ENCODE measurements at places on chromosomes 7 and 10.
A peak's percentile ranks its signal among the peaks of the same experiment; 100 is the strongest.

DNA sequence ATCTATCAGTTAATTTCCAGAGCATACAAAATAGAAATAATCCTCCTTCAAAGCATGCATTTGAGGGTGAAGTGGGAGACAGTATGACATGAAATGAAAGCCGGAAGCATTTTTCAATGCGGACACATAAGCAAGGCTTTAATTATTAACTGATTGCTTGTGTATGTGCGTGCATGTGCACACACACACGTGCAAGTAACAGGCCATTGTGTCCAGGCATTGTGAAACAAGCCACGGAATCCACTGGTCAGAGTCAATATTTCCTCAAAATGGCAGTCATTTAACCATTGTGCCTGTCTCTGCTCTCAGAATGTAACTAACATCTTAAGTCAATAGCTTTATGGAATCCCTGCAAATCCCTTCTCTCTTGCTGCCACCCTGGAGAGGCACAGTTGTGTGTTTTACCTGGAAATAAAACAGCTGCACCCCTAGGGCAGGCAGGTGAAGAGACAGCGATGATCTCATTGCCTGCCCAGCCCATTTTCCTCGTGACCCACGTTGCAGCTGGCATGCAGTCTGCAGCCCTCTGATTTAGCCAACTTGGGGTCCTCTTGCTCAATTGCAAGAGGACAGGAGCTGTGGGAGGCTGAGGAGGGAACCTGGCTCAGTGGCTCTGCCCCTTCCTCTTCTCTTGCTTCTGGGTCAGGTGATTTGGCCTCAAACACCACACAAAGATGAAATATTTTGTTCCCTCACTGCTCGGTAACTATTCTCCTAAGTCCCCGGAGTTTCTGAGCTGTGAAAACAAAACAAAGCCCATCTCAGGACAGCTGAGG, 500.9 kb upstream of the ZMIZ1 start:
- H3K27ac ChIP-seq: no peak overlapping the region
- H3K36me3 ChIP-seq: no peaks in the 10 kb centered on the region
- H3K4me1 ChIP-seq: peaks cover 2% of the 10 kb centered on the region
- H3K4me3 ChIP-seq: no peak overlapping the region
- peaks cover 5% of the 10 kb centered on the region for H3K27me3 ChIP-seq

- no peaks in the 10 kb centered on the region for H3K4me1 ChIP-seq
- no peak for DNase-seq
- no peak overlapping the region for H3K4me3 ChIP-seq
These were observed 291.2 kb downstream of the POM121L12 start for GRCh38 chr7:53326634-53327033.

DNA sequence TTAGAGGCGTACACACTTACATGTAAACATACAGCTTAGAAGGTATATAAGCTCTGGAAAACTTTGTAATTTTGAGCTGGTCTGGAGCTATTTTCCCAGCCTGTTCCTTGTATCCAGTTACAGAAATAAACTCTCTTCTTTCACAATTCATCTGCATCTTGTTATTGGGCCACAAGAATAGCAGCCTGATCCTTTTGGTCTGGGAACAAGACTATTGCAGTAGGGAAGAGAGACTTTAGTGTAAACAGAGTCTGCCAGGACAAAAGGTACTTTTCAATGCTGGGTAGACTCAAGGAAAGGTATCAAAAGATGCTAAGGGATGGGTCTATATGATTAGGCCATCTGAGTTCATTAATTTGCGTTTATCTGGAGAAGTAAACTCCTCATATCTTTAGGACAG, 728.3 kb downstream of the TYW1 start:
- DNase-seq: no peak
- H3K4me1 ChIP-seq: no peaks in the 10 kb centered on the region
- H3K27me3 ChIP-seq: no peaks in the 10 kb centered on the region
- H3K27ac ChIP-seq: no peak overlapping the region
- H3K4me3 ChIP-seq: no peak overlapping the region

DNA sequence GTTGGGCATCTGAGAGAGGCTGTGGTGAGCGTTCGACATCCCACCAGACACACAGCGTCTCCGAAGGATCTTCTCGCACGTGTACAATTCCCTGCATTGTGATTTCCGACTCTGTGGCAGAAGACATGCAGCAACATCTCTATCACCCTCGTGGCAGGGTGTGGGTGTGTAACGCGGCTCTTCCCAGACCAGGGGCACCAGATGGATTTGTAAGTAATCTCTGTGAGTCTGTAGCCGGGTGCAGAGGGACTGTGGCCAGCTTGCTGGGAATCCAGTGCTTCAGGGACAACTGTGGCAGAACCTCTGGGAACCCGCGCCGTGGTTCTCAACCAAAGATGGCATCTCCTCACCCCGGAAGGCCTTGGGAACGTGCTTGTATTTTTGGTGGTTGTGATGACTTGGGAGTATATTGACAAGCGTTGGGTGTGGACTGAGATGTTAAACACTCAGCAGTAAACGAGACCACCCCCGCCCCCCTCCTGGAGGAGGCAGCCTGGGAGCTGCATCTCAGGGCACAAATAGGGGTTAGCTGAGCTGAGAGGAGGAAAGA, 21.2 kb downstream of the FOXL3 start:
- peaks cover 24% of the 10 kb centered on the region for H3K27me3 ChIP-seq
- H3K4me1 ChIP-seq: no peaks in the 10 kb centered on the region

GRCh38 chr7:12490107-12490688, 80.3 kb upstream of the SCIN start:
- peaks cover 14% of the 10 kb centered on the region for H3K27me3 ChIP-seq
- no peak overlapping the region for H3K4me3 ChIP-seq
- no peaks in the 10 kb centered on the region for H3K36me3 ChIP-seq
- H3K27ac ChIP-seq: no peak overlapping the region

GRCh38 chr10:89351780-89352597, 24.2 kb downstream of the IFIT3 start:
- H3K36me3 ChIP-seq: no peaks in the 10 kb centered on the region
- DNase-seq: no peak
- no peak overlapping the region for H3K4me3 ChIP-seq
- H3K27ac ChIP-seq: no peak overlapping the region

DNA sequence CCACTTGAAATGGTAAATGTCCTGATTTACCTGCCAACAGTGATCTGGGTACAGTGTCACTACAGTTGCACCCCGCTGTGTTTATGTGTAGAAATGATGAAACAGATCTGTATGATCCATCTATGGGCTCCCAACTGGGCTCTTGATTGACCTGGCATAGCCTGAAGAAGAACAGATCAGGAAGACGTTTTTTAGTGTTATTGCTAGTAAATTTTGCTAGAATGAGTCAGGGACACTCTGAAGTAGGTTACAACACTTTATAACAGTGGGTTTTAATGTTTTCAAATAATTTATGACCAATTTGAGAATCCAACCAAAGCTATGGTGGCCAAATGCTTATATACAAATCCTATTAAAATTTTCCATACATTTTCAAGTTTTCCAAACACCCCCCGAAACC, 110.3 kb downstream of the DKK1 start:
- H3K4me3 ChIP-seq: no peak overlapping the region
- DNase-seq: no peak
- no peaks in the 10 kb centered on the region for H3K4me1 ChIP-seq
- no peak overlapping the region for H3K27ac ChIP-seq

- peaks cover 3% of the 10 kb centered on the region for H3K36me3 ChIP-seq
- H3K4me1 ChIP-seq: peaks cover 27% of the 10 kb centered on the region
- no peak overlapping the region for H3K27ac ChIP-seq
- DNase-seq: no peak
- peaks cover 29% of the 10 kb centered on the region for H3K27me3 ChIP-seq
- H3K4me3 ChIP-seq: peak overlapping the region; percentile 53
These were observed 52.1 kb downstream of the ADRB1 start for GRCh38 chr10:114095559-114096337.

DNA sequence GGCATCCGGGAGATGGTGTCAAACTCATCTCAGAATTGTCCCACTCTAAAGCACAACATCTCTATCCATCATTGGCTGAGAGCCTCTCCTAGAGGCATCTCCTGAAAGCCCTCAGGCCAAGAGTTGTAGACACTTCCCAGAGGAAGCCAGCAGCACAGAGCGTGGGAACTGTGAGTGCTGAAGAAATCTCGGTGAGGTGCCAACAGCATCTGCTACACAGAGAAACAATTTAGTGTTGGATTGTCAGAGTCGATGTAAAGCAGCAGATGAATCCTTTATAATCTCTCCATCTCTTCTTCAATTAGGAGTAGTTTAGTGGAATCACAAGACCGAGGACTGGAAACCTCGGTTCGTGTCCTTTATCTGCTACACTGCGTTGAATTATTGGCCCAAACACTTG, 172.2 kb downstream of the C7orf25 start:
- H3K4me3 ChIP-seq: no peak overlapping the region
- no peaks in the 10 kb centered on the region for H3K4me1 ChIP-seq
- DNase-seq: no peak
- H3K36me3 ChIP-seq: no peaks in the 10 kb centered on the region
- no peak overlapping the region for H3K27ac ChIP-seq
- no peaks in the 10 kb centered on the region for H3K27me3 ChIP-seq

DNA sequence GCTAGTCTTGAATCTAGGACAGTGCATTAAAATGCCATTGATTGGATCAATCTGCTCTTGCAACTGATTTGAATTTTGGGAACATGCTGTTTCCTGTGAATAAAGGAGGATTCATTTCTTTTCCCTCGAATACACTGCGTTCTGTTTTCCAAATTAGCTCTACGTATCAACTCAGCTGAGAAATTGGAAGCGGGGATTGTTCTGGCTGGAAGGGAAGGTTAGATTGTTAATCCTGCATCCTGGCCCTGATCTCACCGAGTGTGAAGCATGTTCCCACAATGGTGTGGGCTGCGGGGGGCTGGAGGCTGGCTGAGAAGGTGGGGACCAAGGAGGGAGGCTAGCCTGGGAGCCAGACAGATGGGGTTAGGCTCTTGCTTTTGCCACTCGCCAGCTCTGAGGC, 17.6 kb downstream of the HTRA1 start:
- peaks cover 7% of the 10 kb centered on the region for H3K4me1 ChIP-seq
- no peaks in the 10 kb centered on the region for H3K36me3 ChIP-seq
- H3K4me3 ChIP-seq: no peak overlapping the region
- H3K27ac ChIP-seq: no peak overlapping the region
- DNase-seq: no peak

DNA sequence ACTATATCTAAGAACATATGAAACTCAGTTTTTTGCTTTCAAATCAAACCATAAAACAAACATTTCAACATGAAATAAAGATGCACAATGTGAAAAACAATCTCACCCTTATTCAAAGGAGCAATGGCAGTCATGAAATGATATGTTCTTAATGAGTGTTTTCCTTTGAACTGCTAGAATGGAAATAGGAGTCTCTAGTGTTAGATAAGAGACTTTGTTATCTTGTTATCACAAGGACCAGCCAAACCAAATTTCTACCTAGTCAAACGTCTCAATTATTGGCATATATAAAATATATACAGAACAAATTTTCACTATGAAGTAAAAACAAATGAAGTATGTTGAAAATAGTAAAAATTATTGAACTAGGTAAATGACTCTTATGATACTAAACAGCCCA, 1.2 kb downstream of the VPS41 start:
- no peak for DNase-seq
- H3K27ac ChIP-seq: no peak overlapping the region
- H3K4me1 ChIP-seq: peaks cover 23% of the 10 kb centered on the region
- no peaks in the 10 kb centered on the region for H3K27me3 ChIP-seq

DNA sequence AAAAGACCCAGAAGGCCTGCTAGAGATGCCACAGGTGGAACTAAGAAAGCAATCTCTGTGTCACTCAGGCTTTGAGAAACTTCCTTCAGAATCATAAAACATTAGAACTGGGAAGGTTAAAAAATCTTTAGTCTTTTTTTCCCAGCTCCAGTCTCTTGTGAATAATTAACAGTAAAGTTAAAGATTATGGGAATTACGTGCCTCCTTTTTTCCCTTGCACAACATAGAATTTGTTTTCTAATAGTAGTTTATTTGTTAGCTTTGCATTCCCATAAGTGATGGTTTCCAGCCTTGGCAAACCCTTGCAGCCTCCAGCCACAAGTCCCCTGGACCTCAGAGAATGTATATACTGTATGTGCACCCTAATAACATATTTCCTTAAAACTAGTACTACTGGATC, 128.3 kb downstream of the TPST1 start:
- no peaks in the 10 kb centered on the region for H3K27me3 ChIP-seq
- no peak overlapping the region for H3K4me3 ChIP-seq
- no peak for DNase-seq
- H3K27ac ChIP-seq: no peak overlapping the region
- no peaks in the 10 kb centered on the region for H3K36me3 ChIP-seq
- H3K4me1 ChIP-seq: no peaks in the 10 kb centered on the region

DNA sequence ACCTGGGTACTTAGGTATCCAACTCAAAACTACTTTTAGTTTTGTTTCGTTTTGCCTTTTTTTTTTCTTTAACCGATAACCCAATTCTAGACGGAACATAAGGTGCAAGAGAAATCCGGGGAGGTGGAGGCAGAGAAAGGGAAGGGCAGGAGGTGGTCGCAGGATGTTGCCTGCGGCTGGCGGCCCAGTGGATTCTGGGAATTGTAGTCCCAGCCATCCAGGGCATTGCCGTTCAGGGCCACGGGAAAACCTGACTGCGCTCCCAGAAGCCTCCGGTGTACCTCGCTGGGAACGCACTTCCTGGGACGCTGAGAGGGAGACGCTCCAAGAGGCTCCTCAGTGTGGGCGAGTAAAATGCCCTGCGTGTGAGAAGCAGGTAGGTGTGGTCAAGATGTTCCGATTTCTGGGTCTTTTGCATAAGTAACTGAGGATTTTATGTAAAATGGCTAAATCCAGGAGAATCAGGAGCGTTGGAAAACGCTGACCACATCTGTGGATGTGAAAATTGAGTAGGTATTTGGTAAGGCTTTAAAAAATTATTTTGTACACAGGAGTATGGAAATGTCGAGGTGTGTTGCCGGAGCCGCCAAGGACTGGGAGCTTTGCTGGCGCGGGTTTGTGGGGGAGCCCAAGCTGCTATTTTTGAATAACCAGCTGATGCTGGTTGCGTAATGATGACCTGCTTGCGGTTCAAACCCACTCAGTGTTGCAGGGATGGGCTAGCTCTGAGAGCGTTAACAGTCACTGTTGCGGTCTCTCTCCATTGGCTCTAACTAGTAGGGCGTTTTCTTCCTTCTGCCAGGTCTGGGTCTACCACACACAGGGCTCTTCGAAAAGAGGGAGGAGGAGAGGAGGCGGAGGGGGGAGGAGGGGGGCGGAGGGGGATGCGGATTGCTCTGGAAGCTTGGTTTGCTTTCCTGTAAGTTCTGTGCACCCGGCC, at the start of gene CLDN12:
Gene CLDN12 (plus strand): TSS at position 288 of the 940 bp plus-strand sequence. CDS start 9,216 bp downstream, outside the sequence.
- H3K4me3 ChIP-seq: peak within 1 kb of the TSS; percentile 88
- peaks cover 2% of the 10 kb centered on the region for H3K27me3 ChIP-seq
- peak within 1 kb of the TSS; percentile 88 for H3K27ac ChIP-seq
- H3K36me3 ChIP-seq: peaks cover 6% of the 10 kb centered on the region
- peaks cover 9% of the 10 kb centered on the region for H3K4me1 ChIP-seq
- peak; percentile 67 for DNase-seq

GRCh38 chr7:81573932-81574331, 195.9 kb downstream of the HGF start:
- H3K4me3 ChIP-seq: no peak overlapping the region
- no peaks in the 10 kb centered on the region for H3K36me3 ChIP-seq
- no peak for DNase-seq

GRCh38 chr10:31242902-31243301, 76.1 kb upstream of the ZEB1 start:
- H3K4me3 ChIP-seq: no peak overlapping the region
- DNase-seq: no peak
- H3K4me1 ChIP-seq: peaks cover 1% of the 10 kb centered on the region
- peaks cover 3% of the 10 kb centered on the region for H3K27me3 ChIP-seq
- H3K27ac ChIP-seq: no peak overlapping the region
